ENCODE measurements at places on chromosomes 7 and 10. TPM values are rescaled to one million over a fixed set of nuclear protein-coding genes. Genes with fewer than 3 reads are reported as not detected.

DNA sequence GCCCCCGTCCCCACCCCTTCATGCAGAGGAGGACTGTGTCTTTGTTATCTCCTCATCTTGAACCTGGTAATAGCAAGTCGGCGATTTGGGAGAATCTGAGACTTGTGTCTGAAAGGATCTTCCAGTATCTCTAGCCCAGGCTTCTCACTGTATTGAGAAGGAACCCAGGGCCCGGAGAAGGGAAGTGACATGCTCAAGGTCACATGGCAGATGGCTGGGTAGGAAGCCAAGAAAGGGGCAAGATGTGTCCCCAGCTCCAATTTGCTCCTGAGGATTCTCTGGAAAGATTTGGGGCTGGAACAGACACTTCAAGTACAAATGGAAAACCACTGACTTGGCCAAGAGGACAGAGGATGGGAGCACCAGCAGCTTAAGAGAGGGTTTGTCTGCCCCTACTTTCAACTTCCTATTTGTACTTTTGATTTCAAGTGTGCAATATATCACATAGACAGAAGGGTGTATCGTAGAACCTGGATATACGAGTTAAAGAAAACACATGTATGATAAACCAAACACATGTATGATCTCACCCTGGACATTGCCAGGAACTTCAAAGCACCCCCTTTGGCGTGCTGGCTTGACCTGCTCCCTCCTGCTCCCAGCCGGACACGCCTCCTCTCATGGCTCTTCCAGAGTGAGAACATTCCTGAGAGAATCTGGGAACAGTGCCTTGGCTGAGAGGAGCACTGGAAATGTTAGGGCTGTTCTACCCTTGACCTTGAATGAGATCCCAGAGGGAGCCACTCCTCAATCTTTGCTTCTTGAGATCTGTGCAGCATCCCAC lies 79.7 kb downstream of the CDH23 start:
- no peak for DNase-seq

DNA sequence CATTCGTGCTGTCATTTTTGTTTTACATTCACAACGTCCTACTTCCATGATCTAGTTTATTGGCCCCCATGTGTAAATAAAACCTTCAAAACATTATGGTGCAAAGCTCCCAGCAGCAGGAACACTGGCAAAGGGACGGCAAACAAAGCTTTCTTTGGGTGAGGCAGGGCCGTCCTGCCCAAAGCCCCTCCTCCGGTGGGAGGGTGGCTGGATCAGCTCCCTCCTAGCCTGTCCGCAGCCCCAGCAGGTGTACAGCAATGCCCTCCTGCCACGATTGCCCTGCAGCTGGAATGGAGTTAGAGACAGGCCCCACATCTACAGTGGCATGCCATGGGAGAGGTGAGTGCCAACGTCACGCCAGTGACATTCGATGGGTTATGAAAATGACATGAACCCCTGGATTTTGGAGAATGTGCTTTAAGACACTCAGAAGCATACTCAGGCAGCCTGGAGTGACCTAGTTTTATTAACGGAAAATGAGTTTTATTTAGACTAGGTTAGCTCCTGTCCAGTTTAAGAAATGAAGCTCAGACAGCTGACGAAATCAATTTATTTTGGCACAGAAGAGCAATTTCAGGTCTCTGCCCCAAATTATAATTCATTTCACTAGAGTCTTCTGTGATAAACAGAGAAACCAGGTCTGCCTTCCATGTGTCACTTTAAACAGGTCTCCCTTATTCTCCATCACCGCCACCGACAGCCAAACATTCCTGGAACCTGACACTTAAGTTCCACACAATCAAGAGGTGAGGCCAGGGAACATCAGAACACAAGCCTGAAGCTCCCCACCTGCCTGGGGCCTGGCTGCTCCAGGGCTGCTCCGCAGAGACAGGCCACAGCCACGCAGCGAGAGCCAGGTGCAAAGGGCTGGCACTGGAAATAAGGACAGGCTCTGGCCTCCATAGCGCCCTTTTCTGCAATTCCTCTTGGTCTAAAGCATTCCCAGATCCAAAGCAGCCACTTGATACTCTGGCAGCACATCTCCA lies 50.1 kb downstream of the VOPP1 start:
- DNase-seq = no peak

- DNase-seq = peak; percentile 19
Measured at GRCh38 chr10:132308587-132309470, 1.1 kb upstream of the STK32C start.

GRCh38 chr7:100799037-100799896 lies 28.1 kb downstream of the EPHB4 start:
- no peak for DNase-seq

GRCh38 chr10:35394411-35394851 lies 58.1 kb downstream of the CCNY start:
- DNase-seq = no peak

- no peak for DNase-seq
Measured at GRCh38 chr7:130475776-130476175, 16.1 kb upstream of the MEST start.

DNA sequence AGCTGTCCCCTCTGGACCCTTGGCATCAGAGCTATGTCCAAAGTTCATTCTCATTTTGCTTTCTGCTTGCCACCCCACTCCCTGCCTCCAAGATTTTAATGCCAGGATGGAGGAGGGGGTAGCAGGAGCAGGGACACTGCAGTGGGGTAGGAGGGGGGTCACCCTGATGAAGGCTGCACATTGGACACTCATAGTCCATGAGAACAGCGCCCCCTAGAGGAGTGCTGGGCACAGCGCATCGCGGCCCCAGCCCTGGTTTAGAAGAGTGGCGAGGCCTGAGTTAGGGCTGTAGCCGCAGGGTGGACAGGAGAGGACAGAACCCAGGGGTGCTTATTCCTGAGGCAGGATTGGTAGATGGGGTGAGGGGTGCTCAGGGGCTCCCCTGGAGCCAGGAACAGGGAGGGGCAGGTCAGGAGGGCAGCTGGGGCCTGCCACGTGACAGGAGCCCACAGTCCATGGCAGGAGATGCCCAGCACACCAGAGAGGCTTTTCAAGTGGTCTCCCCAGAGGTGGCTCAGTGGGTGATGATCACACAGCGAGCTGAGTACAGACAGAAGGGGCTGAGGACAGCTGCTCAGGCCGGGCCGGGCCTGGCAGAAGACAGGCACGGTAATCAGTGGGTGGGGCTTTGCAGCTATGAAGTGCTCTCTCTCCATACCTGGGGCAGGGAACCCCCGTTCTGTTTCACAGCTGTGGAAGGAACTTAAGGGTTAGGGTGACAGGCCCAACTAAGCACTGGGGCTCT lies 71.4 kb downstream of the NEURL1 start:
- DNase-seq = peak; percentile 78

- DNase-seq = peak; percentile 62
Measured at GRCh38 chr10:122142641-122143237, 128.4 kb upstream of the BTBD16 start.

DNA sequence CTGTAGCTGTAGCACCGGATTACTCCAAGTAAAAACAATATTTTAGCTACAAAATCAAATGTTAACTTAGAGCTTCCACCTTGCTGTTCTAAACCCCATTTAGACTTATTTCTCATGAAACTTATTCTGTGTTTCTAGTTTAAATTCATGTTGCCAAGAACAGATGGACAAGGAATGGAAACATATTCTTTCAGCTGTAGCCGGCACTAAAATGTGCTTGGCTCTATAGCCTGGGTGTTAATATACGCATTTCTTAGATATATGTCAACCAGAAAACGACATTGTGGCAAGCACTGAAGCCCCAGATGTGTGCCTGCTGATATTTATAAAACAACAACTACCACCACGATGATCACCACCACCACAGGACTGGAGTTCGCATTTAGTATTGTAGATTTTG lies 190.3 kb upstream of the ETV1 start:
- DNase-seq = no peak

GRCh38 chr10:6498771-6499170 lies 81.3 kb downstream of the PRKCQ start:
- peak; percentile 31 for DNase-seq

DNA sequence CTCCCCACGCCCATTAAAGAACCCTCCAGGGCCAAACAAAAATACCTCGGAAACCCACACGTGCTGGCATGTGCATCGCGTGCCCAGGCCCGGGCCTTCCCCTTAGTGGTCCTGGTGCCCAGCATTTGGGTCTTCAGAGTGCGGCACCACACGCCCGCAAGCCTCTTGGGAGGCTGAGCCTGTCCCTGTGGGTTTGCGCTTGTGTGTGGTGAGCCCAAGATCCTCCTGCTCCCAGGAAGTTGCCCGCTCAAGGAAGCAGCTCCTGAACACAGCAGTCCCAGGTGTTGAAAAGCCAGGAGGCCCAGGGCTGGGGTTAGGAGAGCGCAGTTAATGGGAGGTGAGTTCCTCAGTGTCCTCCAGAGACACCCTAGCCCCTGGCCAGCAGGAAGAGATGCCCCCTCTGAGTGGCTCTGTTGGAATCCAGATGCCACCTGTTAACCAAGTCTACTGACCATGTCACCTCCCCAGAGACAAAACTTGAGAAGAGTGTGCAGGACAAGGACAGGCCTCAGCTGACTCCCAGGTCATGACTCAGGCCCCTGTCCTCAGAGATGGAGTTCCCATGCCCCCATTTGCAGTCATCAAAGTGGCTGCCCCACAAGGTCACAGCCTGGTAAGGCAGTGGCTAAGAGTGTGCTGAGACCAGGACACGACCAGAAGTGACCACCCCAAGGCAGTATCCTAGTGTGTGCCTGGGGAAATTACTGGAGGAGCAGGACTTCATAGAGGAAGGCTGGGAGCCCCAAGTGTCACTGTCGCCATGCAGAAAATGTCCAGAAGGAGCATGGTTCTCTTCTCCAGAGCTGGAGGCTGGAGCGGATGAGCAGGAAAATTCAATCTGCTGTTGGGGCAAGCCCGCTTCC lies 5.2 kb downstream of the FZD9 start:
- no peak for DNase-seq

DNA sequence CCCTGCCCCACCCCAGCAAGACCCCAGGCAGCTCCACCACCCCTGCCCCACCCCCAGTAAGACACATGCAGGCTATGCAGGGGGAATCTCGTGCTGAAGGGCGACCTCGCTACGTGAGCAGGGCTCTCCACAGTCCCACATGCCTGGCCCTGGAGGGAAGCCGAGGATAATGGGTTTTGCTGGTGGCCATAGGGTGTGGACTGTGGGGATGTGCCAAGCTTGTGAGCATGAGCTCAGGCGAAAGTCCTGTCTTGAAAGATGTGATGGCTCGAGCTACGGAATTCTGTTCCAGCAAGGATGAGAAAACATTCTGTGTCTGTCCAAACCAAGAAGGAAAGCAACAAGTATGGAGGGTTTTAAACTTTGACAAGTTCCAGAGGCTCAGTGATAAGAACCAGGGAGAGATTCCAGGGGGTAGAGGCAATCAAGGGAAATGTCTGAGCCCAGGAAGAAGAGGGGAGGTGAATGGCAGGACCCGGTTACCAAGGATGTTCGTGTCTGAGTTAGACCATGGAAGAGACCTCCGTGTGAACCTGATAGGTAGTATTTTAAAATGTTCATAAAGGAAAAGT lies 63.1 kb downstream of the PYROXD2 start:
- DNase-seq = no peak

DNA sequence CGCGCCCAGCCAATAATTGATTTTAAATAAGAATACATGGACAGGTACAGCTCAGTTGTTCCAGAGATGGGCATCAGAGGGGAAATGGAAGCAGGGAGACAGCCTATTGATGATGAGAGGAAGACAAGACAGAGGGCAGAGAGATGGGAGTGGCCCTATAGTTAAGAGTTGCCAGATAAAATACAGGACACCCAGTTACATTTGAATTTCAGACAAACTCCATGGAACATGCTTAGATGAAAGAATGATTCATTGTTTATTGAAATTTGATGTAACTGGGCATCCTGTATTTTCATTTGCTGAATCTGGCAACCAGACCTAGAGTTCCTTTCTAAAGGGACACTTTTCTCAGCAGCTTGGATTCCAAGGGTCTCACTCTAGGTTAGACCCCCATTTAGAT lies 341.1 kb downstream of the FRMD4A start:
- no peak for DNase-seq

DNA sequence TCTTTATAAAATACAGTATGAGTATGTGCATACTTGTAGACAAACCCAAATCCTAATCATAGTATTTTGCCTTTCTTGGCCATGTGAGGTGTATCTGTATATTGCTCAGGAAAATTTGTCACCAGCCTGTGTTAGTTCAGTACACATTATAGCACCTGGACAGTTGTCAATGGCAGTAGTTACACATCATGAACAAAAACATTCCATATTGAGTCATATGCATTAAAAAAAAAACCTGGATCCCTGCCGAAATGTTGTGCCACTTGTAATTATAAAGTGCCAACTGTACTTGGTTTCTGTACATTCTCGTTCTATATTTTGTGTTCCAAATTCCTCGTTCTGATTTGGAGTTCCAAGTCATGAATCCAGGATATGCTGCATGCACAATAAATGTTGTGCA lies 410.4 kb downstream of the INHBA start:
- no peak for DNase-seq

DNA sequence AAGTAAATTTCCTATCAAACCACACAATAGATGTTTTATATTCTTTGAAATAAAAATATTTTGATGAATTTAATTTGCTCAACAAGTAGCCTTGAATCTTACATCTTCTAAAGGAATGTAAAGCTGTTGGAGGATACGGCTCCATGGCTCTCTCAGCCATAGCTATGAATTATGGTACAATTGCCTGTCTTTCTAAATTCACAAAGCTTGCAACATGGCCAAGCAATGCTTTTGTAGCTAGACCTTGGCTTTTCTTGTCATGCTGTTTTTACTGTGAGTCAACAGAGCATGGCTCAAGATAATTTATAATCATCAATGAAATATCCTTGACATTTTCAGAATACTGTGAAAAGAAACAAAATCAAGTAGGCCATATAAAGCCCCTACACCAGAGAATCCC lies 286.7 kb downstream of the CACNA2D1 start:
- no peak for DNase-seq

Gene LIPN
- total RNA-seq = not detected

Gene NUPR2
- not detected for total RNA-seq

Gene AP5Z1
- 39.0 TPM for total RNA-seq

Gene OR2A1
- total RNA-seq = not detected

Gene FKBP6
- total RNA-seq = not detected

Gene TRIM74
- 1.1 TPM for total RNA-seq

Gene CCL24
- not detected for total RNA-seq

Measured in activated naive CD4-positive, alpha-beta T cell treated with anti-CD3 and anti-CD28 coated beads, Interleukin-2, amount 50 U/mL, for 72 hours (primary cell).